NCI-H345 (cell line): ENCODE measurements at places on chromosomes 3 and 15.
A peak's percentile ranks its signal among the peaks of the same experiment; 100 is the strongest.

- DNase-seq: no peak
Measured at GRCh38 chr3:18241837-18242236, 183.3 kb downstream of the SATB1 start.

DNA sequence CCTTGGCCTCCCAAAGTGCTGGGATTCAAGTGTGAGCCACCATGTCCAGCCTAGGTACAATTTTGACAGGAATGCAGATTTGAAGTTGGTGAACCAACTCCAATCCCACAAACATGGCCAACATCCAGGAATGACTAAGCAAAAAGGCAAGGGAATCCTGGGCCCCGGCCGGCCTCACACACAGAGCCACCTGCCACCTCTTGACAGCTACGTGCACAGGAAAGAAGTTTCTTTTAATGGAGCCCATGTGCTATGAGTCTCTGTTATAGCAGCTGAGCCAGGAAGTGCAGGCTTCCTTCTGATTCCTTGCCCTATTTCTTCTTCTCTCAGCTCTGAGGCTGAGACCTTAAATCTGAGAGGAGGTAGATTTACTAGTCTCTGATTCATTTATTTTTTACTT lies 8.8 kb downstream of the TMEM40 start:
- DNase-seq: no peak

DNA sequence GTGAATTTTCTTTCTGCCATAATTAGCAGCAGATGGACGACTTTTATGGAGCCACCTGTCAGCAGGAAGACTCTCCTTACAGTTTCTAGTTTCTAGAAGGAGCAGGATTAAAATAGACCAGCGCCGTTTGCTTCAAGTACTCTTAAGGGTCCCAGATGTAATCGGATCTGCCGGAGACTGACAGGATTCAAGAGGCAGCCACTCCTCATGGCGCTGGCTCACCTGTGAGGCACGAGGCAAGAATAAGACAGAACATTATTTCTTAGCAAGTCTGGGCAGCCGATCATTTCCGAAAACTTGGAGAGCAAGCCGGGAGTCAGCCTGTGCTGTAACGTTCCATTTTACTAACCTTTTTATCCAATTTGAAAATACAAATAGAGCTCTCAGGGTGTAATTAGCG lies 410.4 kb upstream of the RORA start:
- no peak for DNase-seq

- DNase-seq: peak; percentile 45
Measured at GRCh38 chr15:92624401-92624991, 31.1 kb downstream of the FAM174B start.

GRCh38 chr15:38878026-38878425 lies 313.4 kb upstream of the RASGRP1 start:
- DNase-seq: no peak

GRCh38 chr3:67620869-67621268 lies 33.5 kb downstream of the SUCLG2 start:
- DNase-seq: no peak

DNA sequence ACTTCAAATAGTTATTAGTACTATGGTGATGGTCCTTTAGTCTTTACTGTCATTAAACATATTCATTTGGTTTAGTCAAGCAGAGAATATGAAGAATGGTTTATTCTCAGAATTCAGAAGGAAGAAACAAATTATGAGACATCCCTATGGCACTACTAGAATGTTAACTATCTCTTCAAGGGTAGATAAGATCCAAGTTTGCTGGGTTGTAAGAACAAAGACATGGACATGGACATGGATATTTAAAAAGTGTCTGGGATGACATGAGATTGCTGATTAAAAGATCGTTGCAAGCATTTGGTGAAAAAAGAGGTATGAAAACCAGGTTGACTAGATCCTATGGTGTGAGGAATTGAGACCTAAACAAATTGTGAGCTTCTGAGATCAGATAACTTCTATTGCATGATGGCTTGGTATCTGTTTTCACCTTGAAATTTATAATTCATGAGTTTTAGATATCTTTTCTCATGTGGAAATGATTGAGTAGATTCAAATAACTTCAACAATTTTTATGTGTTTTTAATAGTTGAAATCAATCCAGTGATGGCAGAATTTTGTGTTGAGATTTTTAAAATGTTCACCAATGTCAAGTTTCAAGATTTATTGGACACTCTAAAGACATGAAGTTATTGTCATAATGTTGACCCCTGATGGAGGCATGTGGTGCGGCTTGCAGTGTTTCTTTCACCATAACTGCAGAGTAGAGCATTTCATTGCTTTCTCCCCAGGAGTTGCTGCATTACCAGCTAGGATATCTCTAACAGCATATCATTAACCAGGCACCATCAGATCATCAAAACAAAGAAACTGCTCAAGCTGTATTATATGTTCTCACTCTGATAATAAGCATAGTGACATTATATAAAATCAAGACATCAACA lies 72.6 kb downstream of the NAALADL2 start:
- DNase-seq: no peak

DNA sequence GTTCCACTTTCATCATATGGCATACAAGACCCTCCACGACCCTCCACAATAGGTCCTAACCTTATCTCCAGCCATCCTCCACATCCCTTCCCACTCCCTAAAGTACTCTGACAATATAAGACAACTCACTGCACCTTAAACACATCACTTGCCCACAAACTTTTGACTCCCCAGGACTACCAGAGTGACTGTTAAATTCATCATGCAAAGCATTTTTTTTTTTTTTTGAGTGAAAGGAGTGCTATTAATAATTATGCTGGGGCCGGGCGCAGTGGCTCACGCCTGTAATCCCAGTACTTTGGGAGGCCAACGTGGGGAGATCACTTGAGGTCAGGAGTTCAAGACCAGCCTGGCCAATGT lies 55.8 kb downstream of the OSBPL10 start:
- no peak for DNase-seq

GRCh38 chr3:35777065-35777464 lies 137.7 kb downstream of the ARPP21 start:
- DNase-seq: no peak

- no peak for DNase-seq
Measured at GRCh38 chr15:59329570-59330350, 42.9 kb downstream of the MYO1E start.
